ENCODE measurements at places on chromosomes 13 and 19.

GRCh38 chr19:17977021-17977420 lies 10.1 kb downstream of the KCNN1 start:
- DNase-seq = no peak

DNA sequence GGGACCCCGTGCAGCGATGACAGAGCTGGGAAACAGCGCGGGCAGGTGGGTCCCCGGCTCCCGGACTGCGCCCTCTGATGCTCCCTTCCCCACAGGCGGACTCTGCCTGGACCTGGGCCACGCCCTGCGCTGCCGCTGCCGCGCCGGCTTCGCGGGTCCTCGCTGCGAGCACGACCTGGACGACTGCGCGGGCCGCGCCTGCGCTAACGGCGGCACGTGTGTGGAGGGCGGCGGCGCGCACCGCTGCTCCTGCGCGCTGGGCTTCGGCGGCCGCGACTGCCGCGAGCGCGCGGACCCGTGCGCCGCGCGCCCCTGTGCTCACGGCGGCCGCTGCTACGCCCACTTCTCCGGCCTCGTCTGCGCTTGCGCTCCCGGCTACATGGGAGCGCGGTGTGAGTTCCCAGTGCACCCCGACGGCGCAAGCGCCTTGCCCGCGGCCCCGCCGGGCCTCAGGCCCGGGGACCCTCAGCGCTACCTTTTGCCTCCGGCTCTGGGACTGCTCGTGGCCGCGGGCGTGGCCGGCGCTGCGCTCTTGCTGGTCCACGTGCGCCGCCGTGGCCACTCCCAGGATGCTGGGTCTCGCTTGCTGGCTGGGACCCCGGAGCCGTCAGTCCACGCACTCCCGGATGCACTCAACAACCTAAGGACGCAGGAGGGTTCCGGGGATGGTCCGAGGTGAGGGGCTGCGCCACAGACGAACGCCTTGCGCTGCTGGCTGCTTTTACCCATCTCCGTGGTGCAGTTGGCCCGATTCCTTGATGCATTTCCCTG lies 7.8 kb upstream of the SELENOV start:
- peak; percentile 60 for DNase-seq

GRCh38 chr13:112103260-112103838 lies 36.4 kb downstream of the SOX1 start:
- no peak for DNase-seq

GRCh38 chr13:48944221-48944620 lies 31.5 kb upstream of the FNDC3A start:
- DNase-seq = peak; percentile 59

GRCh38 chr19:16542910-16543472 lies 754 bp upstream of the CHERP start:
- DNase-seq = peak; percentile 29

DNA sequence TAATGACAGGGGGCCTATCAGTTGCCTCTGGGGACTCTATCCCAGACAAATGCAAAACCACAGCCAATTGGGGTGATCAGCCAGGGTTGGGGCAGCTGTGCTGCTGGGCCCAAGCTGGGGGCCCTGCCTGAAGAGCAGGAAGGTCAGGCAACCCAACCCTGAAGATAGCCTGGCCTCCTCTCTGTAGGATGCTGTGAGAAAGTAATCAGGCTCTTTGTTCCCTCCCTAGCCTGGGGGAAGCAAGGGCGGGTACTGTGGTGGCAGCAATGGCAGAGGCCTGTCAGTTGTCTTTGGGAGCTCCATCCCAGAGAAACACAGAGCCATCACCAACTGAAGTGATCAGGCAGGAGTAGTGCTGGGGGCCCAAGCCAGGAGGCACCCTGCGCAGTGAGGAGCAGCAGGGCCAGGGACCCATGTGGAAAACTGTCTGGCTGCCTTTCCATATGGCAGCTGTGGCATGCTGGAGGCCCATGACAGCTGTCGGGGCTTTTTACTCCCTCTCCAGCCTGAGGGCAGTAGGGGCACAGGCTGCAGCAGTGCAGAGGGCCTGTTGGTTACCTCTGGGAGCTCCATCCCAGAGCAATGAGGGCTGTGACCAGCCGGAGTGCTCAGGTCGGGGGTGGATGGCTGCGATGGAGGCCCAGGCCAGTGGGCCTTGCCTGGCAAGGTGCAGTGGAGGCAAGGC lies 73.6 kb upstream of the ATP12A start:
- DNase-seq = no peak

DNA sequence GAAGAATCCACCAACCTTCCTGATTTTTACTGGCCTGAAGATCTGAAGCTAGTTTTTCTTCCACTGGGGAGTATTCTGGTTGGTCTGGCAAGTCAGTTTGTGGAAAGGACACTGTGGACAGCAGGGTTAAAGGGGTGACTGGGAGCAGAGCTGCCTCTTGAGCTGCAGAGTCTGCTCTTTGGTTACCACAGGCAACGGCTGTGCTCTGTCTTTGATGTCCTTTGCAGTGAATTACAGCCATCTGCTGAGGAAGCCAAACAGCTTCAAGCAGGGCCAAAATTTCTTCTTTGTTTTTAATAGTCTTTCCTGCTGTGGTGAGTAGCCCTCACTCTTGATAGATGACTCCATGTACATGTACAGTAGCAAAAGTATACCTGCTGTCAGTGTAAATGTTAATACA lies 75.7 kb downstream of the ZNF100 start:
- no peak for DNase-seq

DNA sequence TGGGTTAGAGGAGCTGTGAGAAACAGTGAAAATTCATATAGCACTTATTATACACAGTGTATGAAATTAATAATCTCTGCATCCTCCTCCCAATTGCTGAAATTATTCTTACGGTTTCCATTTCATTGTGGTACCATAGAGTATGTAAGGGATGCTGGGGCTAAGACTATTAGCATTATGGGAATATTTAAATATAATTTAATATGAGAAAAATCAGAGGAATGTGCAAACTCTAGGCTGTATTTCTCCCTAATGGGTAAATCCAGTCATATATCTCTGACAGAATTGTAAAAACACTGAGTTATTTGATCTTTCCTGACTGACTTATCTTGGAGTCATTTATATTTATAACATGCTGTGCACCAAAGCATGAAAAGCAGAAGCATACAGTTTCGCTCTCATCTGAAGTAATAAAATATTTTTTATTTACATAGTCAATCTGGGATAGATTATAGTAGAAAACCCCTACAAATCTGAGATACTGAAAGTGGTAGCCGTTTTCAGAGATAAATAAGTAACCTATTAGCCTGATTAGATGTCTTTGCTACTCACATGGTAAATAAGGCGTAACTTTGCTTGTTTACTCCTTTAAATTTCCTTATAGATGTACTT lies 34.9 kb downstream of the LRCH1 start:
- no peak for DNase-seq

GRCh38 chr13:102947745-102948405 lies 102.0 kb downstream of the ERCC5 start:
- peak; percentile 5 for DNase-seq

DNA sequence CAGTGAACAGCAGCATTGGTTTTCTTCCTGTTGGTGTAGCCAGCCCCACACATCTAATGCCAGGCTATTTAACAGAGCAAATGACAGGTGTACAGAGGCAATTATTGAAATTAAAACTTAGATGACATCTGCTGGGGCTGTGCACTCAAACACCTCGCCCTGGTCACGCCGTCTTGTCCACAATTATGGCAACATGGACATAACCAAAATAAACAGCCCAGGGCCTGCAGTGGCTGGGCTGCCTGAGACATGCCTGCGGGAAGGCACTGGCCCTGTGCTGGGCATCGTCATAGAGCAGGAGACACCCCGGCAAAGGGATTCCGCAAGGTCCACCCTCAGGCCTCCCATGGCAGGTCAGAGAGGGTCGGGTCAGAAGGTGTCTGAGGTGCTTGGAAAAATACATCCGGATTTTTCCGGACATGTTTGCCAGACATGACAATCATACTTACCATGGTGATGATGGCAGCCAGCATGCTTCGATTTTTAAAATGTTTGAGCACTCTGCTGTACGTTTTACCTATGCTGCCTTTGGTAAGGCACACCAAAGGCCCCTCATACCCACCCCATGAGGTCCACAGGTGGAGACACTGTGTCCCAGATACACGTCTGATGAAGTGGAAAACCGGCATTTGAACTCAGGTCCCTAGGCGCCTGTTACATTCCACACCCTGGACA lies 47.8 kb downstream of the TSHZ3 start:
- DNase-seq = no peak

GRCh38 chr19:29569038-29569911 lies 36.8 kb upstream of the POP4 start:
- DNase-seq = no peak

DNA sequence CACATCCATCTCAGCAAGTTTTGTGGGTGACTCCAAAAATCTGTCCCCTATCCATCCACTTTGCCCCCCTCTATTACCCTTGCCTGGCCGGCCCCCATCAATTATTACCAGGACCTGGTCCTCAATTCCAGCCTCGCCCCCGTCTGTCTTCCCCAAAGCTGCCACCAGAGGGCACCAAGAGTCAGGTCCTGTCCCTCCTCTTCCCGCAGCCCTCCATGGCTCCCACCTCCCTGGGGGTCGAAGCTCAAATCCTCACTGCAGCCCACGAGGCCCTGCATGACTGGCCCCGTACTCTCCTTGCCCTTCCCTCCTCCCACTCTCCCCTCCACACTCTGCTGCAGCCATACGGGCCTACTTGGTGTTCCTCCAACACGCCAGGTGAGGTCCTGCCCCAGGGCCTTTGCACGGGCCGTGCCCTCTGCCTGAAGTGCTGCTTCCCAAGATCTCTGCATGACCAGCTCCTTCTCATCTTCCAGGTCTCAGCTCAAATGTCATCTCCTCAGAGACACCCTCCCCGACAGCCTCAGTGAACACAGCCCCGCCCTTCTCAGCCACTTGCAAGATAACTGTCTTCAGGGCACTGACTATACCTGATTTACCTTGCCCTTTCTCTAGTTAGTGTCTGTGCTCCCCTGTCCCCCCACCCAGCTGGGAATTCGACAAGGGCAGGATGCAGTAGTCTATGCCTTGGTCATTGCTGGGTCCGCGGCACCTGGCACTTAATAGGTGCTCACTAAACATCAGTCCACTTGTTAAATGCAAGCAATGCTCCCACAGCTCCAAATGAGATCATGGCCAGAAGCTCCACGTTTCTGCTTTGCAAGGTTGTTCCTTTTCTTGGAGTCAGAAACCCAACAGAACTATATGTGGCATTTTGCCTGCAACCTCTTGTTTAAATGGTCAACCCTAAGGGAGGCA lies 16.8 kb upstream of the SEMA6B start:
- peak; percentile 78 for DNase-seq

DNA sequence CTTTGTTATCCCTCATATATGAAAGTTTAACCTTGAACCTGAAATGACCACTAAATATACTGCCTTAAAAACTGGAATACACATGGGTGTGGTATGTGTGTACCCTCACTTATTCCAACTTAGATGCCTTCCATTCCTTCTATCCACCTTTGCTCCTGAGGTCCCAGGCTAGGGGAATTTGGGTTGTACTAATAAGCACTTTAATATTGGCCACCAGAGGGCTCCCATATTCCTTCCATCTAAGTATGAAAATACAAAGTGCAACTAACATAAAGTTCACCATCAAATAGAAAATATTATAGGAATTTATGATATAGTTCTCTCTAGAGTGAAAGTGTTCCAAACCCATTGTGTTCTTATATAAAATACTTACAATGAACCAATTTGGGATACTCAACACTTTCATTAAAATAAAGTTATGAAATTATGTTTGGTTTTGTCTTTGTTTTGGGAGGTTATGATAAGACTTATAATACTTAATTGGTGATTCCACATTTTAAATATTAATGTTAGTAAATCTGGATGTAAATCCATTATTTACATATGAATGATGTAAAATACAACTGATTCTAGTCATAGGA lies 62.3 kb downstream of the ITGBL1 start:
- DNase-seq = peak; percentile 89

- DNase-seq = peak; percentile 19
Observed at GRCh38 chr13:39297664-39298171, 259.5 kb downstream of the NHLRC3 start.

DNA sequence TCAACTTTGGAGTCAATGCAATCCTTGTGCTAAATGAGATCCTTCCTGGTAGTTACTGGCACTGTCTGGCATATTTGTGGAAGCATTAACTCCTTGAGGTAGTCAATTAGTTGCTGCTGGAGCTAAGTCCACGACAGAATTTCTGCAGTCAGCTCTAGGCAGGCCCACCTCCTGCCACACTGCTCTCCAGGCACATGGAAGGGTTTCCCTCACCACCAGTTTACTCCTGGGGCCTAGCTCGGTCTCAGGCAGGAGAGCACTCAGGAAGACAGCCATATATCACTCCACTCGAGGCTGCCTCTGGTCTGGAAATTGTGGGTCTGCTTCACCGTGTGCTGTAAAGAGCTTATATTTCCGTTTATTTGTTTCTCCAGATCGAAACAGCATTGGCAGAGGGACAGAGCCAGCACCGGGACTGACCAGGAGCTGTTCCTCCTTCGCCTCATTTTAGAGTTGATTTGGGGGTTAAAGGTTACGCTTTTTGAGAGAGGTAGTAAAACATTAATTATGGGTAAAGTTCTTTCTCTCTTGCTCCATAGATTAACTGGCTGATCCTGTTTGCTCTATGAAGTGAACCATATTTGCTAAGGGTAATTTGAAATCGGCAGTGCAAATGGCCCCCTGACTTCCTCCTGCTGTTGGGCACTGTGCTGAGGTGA lies 20.6 kb upstream of the GTF3A start:
- no peak for DNase-seq

DNA sequence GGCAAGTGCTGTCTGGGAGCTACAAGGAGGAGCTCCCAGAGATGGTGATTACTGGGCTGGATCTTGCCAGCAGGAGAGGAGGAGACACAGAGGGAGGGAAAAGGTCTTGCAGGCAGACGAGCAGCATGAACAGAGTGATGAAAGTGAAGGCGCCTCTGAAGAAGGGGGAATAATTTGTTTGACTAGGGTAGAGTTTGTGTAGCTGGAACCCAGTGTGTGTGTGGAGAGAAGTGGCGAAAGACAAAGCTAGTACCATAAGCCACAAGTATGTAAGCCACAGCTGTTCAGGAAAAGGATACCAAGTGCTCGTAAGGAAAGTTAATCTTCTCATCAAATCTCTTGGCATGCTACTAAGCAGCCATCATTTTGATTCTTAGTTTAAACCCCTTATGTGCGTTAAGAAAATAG lies 5.4 kb downstream of the FLT1 start:
- peak; percentile 20 for DNase-seq

DNA sequence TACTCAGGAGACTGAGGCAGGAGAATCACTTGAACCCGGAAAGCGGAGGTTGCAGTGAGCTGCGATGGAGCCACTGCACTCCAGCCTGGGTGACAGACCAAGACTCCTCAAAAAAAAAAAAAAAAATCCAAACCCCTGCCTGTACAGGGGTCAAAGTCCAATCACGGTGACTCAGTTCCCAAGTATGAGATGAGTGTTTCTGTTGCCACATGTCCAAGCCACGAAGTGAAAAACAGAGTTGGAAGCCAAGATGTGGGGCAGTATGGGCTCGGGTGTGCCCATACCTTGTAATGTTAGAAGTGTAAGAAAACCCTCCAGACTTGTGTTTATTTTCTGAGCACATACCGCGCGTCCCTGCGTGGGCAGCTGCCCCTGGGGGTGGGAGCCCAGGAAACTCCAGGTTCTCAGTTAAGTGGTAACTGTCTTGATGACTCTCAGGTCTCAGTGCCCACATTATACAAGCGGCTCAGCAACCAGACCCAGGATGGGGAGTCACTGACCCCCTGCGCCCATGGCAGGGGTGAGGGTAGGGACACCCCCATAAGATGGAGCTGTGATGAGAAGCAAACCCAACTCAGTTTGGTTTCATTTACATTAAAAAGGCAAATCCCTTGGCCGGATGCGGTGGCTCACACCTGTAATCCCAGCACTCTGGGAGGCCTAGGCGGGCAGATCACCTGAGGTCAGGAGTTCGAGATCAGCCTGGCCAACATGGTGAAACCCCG lies 1.2 kb upstream of the GPX4 start:
- peak; percentile 99 for DNase-seq

- DNase-seq = no peak
Observed at GRCh38 chr19:30670562-30671366, 298.6 kb downstream of the ZNF536 start.

All from cardiac fibroblast (primary cell).